Activated CD4-positive, alpha-beta T cell treated with anti-CD3 and anti-CD28 coated beads for 24 hours (primary cell): ENCODE measurements at places on chromosomes 13 and 19.
A peak's percentile ranks its signal among the peaks of the same experiment; 100 is the strongest.

DNA sequence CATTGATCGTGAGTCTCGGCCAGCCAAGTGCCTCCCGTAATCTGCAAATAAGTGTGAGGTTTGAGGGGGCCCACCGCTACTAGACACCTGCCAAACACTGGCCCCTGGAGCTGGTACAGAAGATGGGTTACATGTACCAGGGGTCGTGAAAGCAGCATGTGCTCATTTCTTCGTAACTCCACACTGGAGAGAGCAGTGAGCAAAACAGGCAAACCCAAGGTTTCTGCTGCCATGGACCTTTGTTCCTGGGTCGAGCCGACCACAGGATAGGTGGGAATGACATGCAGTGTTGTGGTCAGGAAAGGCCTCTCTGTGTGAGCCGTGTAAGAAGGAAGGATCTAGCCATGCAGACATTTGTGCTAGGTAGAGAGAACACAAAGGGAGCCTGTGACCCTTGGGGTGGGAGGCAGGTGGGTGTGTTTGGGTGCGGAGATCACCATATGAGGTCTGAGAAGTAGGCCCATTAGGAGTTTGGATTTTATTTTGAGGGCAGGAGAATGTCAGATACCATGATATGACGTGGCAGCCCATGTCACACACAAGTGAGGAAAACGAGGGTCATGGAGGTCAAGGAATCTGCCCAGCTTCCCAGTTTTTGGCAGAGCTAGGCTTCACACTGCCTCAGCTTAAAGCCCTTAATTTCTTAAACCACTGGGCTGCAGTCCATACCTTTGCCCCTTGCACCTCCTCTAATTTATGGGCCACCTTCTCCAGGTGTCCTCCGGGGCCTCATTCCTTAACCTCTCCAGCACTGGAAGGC, 919 bp downstream of the GTF3A start:
- no peak for DNase-seq

DNA sequence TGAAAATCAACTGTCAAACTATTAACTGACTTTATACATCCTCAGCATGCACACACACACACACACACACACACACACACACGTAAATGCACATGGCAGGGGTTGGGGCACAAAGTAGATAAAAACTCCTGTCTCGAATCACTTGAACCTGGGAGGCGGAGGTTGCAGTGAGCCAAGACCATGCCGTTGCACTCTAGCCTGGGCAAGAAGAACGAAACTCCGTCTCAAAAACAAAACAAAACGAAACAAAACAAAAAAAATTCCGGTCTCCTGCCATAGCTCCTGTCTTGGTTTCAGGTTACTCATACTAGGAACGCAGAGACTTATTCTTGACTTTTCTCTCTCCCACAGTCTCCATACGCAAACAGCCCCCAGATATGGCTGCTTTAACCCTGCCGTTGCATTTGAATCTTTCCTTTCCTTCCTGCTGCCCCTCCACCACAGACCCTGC, 148.9 kb downstream of the SHISA2 start:
- no peak for DNase-seq

- DNase-seq, result no peak
Observed at GRCh38 chr13:106499113-106499512, 36.3 kb downstream of the EFNB2 start.

DNA sequence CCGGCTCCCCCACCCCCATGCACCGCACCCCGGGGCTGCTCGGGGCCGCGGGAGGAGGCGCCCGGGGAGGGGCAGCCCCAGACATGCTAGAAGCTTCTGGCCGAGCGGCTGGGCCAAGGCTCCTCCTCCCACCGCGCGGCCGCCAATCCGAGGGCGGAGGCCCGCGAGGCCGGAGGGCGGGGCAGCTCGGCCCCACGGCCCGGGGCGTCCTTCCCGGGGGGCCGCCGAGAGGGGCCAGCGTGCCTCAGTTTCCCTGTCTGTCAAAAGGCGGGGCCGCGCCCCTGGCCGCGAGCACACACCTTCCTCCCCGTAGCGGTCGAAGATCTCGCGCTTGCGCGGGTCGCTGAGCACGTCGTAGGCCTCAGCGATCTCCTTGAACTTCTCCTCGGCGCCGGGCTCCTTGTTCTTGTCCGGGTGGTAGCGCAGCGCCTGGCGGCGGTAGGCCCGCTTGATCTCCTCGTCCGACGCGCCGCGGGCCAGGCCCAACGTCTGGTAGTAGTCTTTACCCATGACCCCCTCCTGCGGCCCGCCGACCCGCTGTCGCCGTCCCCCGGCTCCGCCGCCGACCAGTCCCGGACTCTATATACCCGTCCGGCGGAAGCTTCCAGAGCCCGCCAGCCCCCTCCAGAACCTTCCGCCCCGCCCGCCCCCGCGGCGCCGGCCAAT, at the start of gene DNAJB1:
Gene DNAJB1, minus strand, starts transcription at position 558 of the 666 bp plus-strand sequence. Its CDS starts 48 bp downstream, at position 510.
- peak; percentile 59 for DNase-seq

- no peak for DNase-seq
Observed at GRCh38 chr19:2417881-2418406, 9.4 kb downstream of the TIMM13 start.

DNA sequence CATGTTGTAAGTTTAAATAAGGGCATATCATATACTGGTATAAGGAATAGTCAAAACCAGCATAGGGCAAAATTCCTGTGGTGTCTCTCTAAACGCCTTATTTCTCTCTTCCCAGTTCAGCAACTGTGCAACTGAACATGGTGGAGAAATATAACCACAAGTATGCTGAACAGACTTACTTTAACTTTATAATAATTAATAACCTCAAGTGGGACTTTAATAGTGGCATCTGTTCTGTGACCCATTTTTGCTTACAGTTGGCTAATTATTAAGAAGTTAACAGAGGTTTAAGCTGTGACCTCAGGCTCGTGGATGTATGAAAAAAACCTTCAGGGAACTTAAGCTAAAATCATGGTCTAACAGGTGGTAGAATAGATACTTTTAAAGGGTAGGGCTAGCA, 54.3 kb downstream of the MICU2 start:
- DNase-seq, result no peak

- DNase-seq, result no peak
Observed at GRCh38 chr19:41910992-41911888, 17.0 kb downstream of the ERFL start.

DNA sequence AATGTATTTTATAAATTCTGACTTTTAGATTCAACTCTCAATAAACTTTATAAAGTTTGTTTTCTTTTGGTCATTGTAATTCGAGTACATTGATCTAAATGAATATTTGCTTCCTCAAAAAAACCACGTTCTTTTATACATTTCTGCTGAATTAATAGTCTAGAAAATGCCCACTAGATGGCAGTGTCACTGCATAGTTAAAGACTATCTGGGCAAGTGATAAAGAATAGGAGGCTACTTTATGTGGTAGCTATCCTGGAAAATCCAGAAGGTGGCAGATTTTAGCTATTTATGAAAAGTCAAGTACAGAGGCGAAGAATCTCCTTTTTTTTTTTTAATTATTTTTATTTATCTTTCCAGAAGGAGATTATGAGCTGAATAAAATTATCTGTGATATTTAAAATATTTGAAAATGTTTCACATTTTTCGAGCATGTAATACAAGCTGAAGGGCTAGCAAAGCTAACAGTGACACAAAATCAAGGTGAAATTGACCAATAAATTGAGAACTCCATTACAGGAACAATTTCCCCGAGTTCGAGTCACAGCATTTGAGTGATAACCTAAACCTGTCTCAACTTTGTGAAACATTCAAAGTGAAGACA, 221.8 kb downstream of the OLFM4 start:
- DNase-seq, result no peak

GRCh38 chr19:12695997-12696365, 450 bp downstream of the FBXW9 start:
- no peak for DNase-seq
